Cerebellar cortex (tissue), 1 donor: ENCODE measurements at places on chromosomes 2 and 18.

- DNase-seq = no peak
Measured at GRCh38 chr2:238654479-238655197, 193.2 kb upstream of the TWIST2 start.

GRCh38 chr18:79275461-79275860 is 120.3 kb upstream of the NFATC1 start:
- no peak for DNase-seq

- no peak for DNase-seq
Measured at GRCh38 chr18:13696961-13697360, 29.4 kb downstream of the FAM210A start.

DNA sequence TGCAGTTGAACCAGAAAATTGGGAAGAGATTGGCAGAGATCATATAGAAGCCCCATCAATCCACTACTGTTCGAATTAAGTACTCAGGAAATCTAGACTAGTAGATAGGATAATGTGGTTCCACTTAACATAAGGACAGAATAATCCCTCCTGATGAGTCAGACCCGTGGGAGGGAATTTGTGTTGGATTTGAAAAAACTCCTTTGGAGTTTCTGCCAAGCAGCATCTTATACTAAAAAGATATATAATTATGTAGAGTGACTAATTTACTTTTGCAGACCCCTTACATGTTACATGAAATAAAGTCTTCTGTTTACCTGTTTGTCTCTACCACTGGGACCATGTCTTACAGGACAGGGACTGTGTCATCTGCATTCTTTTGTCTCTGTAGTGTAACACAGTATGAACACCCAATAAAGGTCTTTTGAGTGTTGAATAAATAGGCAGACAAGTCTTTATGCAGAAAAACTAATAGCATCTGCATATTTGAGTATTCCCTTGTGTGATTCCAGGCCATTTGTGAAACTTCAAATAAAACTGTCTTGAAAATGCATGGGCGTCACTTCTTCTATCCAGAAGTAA is 122.6 kb upstream of the DNAJC10 start:
- DNase-seq = no peak

- no peak for DNase-seq
Measured at GRCh38 chr18:73245345-73245744, 377.6 kb upstream of the NETO1 start.

DNA sequence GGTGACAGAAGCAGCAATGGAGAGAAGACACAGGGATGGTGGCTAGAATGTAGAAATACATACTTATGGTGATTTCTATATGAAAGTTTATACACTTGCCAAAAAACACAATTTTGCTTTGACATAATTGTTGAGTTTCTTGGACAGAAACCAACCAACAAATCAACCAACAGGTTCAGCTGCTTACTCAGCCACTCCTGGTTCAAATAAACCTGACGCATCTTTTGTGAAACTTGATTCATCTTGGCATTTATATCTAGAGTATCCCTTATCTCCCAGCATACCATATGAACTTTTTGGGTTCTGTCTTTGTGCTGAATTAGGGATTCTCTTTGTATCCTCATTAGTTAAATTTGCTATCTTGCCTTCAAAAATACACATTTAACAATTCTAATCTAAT is 54.1 kb upstream of the ERBB4 start:
- no peak for DNase-seq

GRCh38 chr2:28869494-28870145 is 489 bp downstream of the TRMT61B start:
- peak; percentile 14 for DNase-seq

- DNase-seq = no peak
Measured at GRCh38 chr2:147231607-147232006, 613.2 kb upstream of the ACVR2A start.

- DNase-seq = no peak
Measured at GRCh38 chr2:55231546-55232083, 478 bp downstream of the CLHC1 start.

DNA sequence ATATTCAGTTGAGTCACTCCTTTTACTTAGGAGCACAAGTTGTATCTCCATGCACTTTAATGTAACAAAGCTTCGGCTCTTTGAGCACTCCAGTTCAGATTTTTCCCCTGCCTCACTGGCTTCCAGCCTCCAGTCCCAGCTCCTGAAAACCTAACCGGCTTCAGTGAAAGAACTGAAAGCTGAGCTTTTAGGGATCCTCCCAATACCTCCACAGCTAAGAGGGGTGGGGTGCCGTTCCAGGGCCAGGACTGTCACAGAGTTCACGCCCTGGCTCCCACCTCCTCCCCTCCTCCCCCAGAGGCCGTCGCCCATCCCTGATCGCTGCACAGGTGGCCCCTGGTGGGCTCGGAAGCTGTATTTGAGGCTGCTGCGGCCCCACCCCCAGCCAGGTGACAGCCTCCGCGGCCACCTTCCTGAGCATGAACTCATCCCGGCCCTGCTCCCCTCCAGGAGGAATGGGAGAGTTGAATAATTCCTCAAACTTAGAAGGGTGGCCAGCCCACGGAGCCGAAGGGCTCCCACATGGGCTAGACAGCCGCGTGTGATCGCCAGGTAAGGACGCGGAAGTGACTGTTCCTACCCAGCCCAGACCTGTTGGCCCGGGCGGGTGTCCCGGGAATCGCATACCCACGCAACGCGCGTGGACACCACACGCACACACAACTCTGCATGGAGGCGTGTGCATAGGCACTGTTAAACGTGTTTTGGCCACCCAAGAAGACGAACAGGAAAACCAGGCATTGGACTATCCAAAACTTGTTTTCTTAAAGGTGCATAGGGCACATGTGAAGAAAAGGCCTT is 1.8 kb downstream of the MYO5B start:
- DNase-seq = no peak

GRCh38 chr18:76167410-76167809 is 327.6 kb downstream of the ZNF516 start:
- DNase-seq = no peak

- no peak for DNase-seq
Measured at GRCh38 chr18:35389095-35389618, 12.0 kb upstream of the ZNF396 start.

GRCh38 chr2:3839476-3839875 is 136.1 kb downstream of the DCDC2C start:
- DNase-seq = no peak

GRCh38 chr2:207777124-207777523 is 7.4 kb upstream of the FZD5 start:
- no peak for DNase-seq

DNA sequence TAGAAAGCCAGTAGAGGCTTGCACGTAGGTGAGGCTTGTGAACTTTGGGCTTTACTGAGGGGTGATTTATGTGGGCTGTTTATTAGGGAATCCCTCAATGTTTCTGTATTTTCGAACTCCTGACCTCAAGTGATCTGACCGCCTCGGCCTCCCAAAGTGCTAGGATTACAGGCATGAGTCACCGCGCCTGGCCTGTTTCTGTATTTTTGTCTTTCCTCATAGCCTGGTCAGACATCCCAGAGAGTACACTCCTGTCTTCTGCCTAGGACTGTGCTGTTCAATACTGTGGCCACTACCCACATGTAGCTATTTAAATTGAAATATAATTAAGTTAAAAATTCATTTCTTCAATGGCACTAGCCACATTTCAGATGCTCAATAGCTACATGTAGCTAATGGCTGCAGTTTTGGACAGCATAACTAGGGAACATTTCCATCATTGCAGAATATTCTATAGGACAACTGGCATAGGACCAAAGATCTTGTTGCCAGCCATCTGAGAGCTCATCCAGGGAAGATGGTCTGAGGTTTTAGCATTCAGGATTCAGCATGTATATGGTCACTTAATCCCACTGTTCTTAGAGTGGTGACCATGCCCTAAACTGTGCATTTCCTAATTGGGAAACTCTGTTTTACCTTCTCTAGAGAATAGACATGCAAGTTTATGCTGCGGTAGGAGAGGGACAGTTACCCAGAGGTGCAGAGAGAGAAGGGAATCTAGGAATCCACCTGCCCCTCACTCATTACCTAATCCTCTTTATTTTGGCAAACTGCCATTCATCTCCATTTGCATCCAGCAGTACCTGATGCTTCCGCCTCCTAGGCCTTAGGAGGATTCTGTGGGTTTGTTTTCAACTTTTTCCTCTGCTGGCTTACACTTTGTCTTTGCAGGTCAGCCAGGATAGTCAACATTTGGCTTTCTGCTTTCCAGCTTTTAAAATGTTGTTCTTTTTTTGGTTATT is 64.4 kb downstream of the LCLAT1 start:
- DNase-seq = peak; percentile 32

- no peak for DNase-seq
Measured at GRCh38 chr2:217695033-217695520, 307.7 kb downstream of the TNS1 start.

DNA sequence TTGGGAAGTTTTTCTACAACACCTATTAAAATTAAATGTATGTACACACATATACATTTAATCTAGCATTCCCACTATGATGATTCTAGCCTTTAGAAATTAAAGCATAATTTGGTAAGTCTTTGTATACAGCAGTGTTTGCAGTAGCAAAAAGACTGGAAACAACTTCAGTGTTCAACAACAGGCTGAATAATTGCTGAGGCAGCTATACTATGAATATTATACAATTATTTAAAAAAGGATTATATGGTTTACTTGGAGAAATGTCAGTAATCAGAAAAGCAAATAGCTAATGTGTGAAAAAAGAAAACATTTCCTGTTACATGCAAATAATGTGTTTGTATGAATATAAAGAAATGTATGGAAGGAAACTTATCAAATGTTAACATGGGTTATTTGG is 1.4 kb upstream of the ZNF638 start:
- DNase-seq = no peak

GRCh38 chr2:205696331-205696926 is 14.1 kb downstream of the NRP2 start:
- DNase-seq = no peak

GRCh38 chr18:2537296-2537695 is 34.0 kb downstream of the METTL4 start:
- no peak for DNase-seq

DNA sequence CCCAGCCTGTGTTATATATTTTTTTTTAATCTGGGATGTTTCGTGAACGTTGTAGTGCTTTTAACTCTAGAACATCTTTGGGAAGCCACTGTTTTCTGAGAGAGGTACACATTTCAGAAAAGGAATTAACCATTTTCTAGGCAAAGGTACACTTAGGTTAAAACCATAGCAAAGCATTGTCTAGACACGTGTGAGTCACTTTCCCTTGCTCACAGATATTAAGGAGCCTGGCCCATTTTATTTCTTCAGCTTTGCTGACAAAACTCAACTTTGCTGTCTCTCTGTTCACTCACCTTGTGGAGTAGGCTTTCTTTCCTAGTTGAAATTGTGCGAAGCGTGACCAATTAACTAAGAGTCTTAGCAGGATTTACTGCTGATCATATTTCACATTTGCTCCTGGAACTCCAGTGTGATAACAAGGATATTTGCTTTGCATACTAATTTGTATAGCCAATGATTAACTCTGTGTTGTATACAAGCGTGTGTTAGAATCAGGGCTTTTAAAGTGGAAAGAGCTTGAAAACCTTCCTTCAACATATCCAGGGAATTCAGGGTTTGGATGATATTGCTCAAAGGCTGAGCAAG is 215.0 kb upstream of the AGAP1 start:
- no peak for DNase-seq

DNA sequence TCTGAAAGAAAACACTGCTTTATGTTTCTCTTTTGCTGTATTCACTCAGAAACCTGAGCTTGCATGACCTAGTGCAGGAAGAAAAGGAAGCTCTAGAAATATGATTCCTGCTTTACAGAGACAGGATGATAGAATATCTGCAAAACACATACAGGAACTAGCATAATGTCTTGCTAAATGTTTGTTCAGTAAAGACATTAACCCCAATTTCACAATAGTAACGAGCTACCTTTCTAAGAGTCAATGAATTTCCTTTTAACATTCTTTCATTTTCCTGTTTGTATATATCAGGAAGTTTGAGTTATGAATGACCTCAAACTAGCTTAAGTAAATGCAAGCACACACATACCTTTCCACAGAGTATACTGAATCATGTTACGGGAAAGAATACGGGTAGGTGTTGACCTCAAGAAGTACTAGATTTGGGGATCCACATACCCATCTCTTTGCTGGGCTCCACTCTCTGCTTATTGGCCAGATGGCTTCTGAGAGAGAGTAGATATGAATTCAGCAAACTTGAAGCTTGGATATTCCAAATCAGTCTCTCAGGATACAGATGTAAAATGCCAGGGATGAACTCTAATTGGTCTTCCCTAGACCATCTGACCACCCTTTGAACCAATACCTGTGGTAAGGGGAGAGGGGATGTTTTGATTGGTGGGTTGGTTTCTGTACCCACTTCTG is 18.2 kb upstream of the ACSL3 start:
- no peak for DNase-seq

DNA sequence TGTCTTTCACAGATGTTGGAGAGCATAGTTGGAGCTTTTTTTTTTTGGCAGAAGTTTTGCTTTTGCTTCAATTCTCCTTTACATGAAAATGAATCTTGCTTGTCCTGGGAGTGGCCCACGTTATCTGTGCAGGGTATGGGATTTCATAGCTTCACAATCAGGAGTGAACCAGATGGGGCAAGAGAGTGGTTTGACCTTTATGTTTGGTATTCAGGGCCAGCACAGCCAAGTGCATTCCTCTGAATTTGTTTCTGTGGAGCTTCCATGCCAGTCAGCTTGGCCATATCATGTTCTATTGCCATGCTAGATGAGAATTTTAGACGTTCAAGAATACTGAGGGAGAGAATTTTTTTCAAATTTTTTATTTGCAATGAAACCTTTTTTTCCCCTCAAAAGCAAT is 116.6 kb downstream of the PRPF40A start:
- no peak for DNase-seq

- DNase-seq = no peak
Measured at GRCh38 chr2:162233197-162233596, 10.0 kb downstream of the FAP start.

DNA sequence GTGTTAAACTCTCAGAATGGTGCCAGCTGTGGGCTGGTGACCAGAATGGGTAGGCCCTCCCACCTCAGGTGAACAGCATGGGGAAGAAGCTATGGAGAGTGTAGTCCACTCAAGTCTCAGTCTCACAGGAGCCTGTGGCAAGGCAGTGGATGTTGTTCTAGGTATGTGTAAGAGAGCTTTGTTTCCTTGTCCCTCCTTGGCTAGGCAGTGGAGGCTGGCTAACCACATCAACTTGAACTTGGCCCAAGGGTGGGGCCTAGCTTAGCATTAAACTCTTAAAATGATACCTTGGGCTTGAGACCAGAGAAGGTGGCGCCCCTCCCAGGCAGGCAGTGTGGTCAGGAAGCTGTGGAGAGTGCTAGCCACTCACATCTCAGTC is 53.2 kb upstream of the SLC4A10 start:
- DNase-seq = no peak

GRCh38 chr2:23734416-23734815 is 192.5 kb downstream of the ATAD2B start:
- DNase-seq = no peak

GRCh38 chr2:10266133-10266620 is 36.5 kb upstream of the HPCAL1 start:
- no peak for DNase-seq

- peak; percentile 37 for DNase-seq
Measured at GRCh38 chr2:158969715-158970240, 1.3 kb downstream of the TANC1 start.

DNA sequence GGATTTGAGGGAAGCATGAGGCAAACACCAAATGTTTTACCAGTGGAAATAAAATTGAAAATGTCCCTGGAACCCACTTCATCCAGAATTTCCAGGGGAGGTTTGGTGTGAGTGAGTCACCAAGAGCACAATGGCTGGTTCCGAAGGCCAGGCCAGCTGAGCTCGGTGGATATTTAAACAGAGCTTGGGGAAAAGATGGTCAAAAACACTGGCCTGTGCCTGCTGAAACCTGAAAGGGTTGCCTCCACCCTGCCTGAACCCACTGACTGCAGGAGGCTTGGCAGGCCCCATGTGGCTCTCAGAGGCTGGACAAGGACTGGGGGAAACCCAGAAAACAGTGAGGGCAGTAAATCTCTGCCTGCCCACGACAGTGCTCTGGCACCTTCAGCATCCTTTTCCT is 93.9 kb downstream of the TTC32 start:
- no peak for DNase-seq
